ENCODE measurements at places on chromosomes 13 and 19.
A peak's percentile ranks its signal among the peaks of the same experiment; 100 is the strongest.

DNA sequence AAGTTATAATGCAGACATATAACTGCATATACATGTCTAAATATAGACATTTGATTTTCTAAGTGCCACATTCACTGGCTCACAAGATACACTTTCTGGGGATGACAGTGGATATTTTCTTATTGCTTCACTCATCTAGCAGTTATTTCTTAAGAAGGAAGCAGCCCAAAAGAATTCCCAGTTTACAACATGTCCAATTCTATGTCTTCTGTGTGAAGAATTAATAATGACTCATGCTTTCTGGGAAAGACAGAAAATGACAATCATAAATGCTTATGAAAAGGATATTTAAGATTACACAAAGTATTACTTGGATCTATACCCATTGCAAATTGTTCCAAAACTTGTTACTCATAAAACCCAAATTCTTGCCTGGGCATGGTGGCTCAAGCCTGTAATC lies 543.4 kb downstream of the SUCLA2 start:
- DNase-seq, result no peak

- DNase-seq, result no peak
These were observed 151.5 kb downstream of the KLF5 start for GRCh38 chr13:73210218-73210883.

DNA sequence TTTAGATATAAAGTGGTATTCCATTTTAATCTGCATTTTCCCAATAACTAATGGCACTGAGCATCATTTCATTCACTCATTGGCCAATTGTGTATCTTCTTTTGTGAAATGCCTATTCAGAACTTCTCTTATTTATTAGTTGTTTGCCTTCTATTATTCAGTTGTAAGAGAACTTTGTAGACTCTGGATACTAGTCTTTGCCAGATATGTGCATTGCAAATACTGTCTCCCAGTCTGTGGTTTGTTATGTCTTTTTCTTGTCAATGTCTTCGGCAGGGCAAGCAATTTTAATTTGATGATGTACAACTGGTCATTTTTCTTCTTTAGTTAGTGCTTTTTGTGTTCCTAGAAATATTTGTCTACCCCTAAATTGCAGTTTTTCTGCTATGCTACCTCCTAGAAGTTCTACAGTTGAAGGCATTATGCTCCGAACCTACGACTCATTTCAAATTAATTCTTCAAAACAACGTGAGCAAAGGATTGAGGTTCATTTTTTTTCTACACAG lies 115.9 kb downstream of the TSHZ3 start:
- DNase-seq, result no peak

GRCh38 chr13:43911278-43911677 lies 31.6 kb downstream of the LACC1 start:
- DNase-seq, result no peak

DNA sequence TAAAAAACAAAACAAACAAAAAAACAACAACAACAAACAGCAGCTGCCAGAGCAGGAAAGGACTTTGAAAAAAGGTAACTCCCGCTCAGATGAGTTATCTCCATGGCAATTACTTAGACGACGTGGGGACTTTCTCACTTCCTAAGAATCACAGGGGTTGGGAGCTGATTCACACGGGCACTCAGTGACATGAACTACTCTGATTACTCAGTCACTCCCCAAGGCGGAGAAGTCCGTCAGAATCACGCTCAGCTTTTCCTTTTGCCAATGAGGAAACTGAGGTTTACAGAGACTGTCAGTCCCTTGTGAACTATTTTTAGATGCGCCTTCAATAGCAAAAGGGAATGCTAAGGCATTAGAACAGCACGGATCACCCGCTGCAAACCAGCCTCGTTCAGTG lies 32.3 kb upstream of the MATK start:
- peak; percentile 41 for DNase-seq

- DNase-seq, result no peak
These were observed 459.1 kb upstream of the GPC6 start for GRCh38 chr13:92767468-92767867.
